ENCODE measurements at places on chromosomes 1 and 21.
A peak's percentile ranks its signal among the peaks of the same experiment; 100 is the strongest.

- no peak for DNase-seq
These were observed 32.1 kb upstream of the FASLG start for GRCh38 chr1:172626845-172627244.

DNA sequence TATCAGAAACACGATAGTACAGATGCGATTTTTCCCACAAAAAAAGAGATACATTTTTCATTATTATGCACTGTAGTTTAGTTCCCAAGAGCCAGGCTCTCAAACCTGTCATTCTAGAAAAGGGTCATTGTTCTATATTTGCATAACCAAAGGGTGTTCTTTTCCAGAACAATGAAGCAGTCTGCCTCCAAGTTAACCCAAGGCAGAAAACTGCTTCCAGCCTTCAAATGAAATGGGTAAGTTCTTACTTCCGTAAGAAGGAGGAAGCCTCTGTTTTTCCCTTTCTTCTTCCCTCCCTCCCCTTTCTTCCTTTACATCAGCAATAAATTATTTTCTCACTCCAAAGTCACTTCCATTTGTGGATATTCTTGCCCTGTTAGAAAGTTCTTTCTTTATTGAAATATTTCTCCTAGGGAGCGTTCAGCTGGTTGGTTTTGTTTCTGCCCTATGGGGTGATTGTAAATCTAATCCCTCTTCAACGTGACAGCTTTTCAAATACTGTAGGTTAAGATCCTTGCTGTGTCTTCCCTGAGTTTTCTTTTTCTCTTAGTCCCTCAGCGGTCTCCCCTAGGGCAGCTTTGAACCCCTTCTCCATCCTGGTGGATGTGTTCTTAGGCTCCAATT, 77.3 kb upstream of the PTGFRN start:
- DNase-seq = no peak

DNA sequence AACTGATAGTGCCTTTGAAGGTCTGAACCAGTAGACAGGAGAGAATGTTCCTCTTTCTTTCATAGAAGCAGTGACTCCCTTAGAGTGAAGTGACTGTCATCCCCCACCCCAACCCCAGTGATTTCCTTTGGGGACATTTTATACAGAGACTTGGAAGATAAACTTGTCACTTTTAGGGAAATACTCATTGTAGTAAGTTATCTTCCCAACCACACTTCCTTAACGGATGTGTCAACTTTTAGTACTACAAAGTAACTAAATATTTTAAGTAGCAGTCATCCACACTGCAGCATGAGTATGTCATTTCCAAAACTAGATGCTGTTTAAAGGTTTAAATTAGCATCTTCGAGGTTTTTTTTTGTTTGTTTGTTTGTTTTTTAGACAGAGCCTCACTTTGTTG, 13.7 kb downstream of the LRRC8B start:
- no peak for DNase-seq

GRCh38 chr1:39680751-39681150, 8.8 kb upstream of the NT5C1A start:
- DNase-seq = no peak

GRCh38 chr1:32250893-32251716, at the start of gene LCK:
TSS of gene LCK (plus strand) at chr1:32251265. CDS start at chr1:32274330, 23,065 bp downstream.
- DNase-seq = no peak

DNA sequence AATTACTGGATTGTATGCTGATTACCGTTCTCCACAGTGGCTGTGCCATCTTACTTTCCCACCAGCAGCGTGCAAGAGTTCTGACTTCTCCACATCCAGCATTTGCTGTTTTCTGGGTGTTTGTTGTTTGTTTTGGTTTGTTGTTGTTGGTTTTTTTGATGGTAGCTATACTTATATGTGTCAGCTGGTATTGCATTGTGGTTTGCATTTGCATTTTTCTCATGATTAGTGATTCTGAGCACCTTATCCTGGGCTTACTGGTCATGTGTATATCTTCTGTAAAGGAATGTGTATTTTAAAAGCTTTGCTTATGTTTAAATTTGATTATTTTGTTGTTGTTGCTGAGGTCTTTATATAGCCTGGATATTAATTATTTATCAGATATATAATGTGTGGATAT, 66.9 kb upstream of the MAP1LC3C start:
- no peak for DNase-seq

DNA sequence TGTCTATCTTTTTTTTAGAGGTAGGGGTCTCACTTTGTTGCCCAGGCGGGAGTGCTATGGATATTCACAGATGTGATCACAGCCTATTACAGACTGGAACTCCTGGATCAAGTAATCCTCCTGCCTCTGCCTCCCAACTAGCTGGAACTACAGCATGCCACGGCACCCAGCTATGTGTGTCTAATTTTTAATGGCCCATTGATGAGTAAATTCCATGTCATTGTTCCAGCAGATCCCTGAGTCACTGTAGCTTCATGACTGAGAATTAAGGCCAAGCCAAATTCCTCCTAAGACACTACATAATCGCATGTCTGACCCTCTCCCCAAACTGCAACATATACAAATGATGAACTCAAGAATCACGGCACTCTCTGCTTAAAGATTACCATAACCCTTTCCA, 84.2 kb upstream of the RGS2 start:
- peak; percentile 22 for DNase-seq

- DNase-seq = peak; percentile 27
These were observed 14.2 kb downstream of the KCNAB2 start for GRCh38 chr1:6059866-6060265.

- no peak for DNase-seq
These were observed 2.9 kb upstream of the GPR25 start for GRCh38 chr1:200869753-200870391.

DNA sequence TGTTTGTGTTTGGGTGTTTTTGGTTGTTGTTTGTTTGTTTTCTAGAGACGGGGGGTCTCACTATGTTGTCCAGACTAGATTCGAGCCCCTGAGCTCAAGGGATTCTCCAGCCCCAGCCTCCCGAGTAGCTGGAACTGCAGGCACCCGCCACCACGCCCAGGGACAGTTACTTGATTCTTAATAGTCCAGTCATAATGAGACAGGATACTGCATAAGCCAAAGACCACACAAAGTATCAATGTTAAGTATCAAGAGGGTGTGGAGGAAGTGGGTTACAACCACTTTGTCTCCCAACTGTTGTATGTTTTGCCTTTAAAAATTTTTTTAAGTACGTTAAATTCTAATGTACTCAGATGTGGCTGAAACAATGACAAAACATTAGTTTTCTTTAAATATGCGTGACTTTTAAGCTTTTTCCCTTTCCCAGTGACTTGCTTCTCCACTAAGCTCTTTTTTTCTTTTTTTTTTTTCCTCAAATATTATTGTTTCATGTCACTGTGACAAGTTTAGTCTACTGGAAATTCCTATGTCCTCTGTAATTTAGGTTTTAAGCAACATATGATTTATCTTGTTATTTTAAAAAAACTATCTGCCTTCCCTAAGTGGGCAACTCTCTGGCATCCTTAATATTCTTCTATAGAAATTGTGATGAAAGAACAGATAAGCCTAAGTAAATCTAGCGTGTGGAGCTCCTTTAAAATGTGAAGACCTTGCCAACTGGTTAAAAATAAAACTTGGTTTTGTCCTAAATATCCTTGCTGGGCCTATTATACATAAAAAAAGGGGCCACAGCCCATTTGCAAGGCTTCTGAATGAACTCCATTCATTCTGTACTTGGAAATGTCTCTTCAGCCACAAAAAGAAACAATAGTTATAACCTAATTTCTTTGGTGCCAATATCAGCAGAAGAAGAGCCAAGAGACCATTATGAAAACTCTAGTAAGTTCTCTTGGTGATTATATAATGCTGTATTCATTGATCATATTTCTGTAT, 56.2 kb upstream of the DPH5 start:
- no peak for DNase-seq

DNA sequence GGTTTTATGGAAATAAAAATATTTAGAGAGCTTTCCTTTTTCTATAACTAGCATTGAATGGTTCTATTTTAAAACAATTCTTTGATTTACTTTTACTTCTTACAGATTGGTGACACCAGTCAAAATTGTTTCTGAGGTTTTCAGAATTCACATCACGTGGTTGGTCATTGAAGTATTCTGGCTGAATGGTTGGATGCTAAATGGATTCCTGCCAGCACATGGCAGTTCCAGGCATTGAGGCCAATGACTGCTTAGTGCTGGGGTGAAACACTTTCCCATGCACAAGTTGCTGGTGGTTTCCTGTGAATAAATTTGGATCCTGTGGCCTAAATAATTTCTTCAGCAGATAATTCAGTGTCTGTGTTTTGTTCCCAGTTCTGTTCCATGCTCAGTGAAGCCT, 20.6 kb downstream of the NCAM2 start:
- DNase-seq = no peak

GRCh38 chr1:215022741-215023141, 59.8 kb upstream of the KCNK2 start:
- DNase-seq = no peak

DNA sequence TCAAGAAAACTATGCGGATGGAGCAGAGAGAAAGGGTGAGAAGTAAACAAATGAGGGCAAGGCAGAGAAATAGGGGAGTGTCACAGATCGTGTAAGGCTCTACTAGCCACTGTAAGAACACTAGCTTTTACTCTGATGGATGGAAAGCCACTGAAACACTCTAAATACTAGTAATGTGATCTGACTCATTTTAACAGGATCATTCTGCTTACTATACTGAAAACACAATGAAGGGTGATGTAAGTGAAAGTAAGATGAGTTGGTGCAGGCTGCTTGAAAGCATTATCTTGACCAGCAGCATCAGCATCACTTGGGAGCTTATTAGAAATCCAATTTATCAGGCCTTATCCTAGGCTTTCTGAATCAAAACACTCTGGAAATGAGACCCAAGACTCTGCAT, 32.7 kb downstream of the TUT4 start:
- DNase-seq = no peak

Measured in RWPE1 (cell line).